Suppressor macrophage treated with lipopolysaccharide for 4 hours (primary cell): ENCODE measurements at places on chromosomes 5 and 9.

DNA sequence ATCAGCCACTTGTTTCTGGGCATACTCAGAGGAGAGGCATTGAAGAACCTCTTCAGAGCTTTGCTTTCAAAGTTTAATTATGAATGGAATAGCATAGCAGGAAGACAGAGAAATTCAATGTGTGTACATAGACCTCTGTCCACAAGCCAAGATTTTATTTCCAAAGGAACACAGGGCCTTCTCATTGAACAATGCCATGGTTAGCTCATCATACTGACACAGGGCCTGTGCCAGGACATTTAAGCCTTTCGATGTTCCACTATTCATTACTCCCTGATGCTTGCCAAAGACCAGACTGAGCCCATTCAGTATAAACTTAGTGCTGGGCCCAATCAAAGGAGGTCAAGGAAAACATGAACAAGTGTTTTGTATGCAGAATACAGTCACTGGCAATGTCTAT lies 280.8 kb downstream of the FBXL17 start:
- DNase-seq = no peak

GRCh38 chr5:41524174-41524573 lies 13.8 kb upstream of the PLCXD3 start:
- DNase-seq = no peak

DNA sequence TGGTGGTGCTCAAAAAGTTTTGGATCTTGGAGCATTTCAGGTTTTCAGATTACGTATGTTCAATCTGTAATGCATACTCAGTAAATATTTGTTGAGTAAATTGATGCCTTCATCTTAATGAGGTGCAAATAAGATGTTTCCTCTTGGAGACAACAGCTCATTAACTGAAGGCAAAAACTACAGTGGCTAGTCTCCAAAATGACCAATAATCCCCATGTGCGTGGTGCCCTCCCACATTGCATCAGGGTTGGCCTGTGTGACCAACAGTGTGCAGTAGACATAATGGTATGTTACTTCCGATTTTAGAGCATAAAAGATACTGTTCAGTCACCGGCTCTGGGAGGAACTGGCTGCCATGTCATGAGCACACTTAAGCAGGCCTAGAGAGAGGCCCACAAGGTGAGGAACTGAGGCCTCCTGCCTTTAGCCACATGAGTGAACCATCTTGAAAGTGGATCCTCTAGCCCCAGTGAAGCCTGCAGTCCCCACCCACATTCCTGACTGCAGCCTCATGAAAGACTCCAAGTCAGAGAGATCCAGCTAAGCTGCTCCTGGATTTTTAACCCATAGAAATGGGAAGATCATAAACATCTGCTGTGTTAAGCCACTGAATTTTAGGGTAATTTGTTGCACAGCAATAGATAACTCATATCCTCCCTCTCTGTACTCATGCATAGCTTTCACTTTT lies 55.7 kb downstream of the LIFR start:
- DNase-seq = no peak

GRCh38 chr5:131416729-131417128 lies 152.9 kb downstream of the CDC42SE2 start:
- DNase-seq = no peak

GRCh38 chr5:150350524-150351344 lies 6.8 kb upstream of the TCOF1 start:
- DNase-seq = peak; percentile 75

DNA sequence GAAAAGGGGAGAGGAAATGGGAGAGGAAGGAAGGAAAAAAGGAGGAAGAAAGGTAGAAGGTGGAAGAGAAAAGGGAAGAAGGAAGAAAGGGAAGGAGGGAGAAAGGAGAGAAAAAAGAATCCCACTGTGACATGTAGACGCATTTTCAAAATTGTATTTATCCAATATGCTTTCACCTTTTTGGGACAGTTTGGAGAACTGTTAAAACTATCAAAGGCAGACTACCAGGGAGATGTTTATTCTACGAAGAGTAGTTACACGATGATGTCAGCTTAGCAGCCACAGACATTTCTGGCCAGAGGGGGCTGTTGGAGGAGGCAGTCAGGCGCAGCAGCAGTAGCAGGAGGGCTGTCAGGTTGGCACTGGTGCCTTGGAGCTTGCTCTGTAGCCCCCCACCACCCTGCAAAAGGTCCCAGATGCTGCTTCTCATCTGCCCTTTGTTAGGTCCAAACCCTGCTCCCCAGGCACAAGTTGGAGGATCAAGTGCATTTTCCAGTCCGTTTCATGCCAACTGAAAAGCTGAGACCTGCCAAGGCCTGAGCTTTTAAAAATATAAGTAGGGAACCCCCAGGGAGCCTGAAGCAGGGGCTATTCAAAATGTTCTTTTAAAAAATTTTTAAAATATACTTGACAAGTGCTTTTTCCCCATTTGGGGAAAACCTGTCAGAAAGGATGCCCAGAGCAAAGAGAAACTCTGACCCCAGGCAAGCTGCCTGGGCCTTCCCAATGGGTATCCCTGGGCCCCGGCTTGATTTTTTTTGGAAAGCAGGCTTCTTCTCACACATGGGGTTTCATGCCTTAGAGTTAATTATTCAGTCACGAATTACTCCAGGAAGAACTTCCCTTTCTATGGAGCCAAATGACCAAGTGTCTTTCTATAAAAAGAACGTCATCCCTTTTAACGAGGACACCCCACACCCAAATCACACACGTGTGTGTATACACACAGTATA lies 203.3 kb downstream of the SLIT3 start:
- no peak for DNase-seq

DNA sequence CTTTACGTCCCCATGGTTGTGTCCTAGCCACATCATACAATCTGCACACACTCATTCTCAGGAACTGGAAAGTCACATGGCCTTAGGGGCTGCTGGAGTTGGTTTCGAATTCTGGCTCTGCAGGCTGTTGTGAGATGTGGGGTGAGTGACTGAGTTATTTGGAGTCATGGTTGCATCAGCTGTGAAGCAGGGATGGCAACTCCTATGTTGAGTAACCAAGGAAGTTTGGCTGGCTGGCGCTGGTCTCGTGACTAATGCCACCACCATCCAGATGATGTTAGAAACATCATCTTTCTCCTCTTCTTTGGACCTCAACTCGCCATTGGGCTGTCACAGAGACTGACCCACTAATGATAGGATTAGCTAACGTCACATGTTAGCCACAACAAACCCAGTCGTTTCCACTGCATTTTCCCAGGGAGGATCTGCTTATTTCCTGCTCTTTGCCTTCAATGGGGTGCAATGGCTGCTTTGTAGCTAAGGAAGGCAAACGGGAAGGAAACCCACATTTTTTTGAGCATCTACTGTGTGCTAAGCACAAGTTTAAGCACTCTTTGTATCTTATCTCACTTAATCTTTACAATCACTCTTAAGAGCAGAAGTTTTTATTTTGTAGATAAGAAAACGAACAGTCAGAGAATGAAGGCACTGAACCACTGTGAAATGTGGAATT lies 78.1 kb upstream of the UBTD2 start:
- peak; percentile 99 for DNase-seq

DNA sequence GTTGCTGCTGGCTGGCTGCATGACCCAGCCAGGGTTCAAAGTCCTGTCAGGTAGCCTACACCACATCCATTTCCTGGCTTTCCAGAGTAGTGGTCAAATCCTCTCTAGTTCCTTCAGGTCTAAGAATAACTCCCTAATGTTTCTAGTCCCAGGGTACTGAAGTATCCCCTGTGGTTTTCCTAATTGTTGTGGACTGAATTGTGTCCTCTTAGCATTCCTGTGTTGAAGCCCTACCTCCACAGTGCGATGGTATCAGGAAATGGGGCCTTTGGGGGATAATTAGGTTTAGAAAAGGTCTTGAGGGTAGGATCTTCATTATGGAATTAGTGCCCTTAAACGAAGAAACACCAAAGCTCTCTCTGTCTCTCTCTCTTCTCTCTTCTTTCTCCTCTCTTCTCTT lies 191.8 kb upstream of the CCNG1 start:
- no peak for DNase-seq

- no peak for DNase-seq
These were observed 157.8 kb downstream of the FGF18 start for GRCh38 chr5:171577042-171577758.

DNA sequence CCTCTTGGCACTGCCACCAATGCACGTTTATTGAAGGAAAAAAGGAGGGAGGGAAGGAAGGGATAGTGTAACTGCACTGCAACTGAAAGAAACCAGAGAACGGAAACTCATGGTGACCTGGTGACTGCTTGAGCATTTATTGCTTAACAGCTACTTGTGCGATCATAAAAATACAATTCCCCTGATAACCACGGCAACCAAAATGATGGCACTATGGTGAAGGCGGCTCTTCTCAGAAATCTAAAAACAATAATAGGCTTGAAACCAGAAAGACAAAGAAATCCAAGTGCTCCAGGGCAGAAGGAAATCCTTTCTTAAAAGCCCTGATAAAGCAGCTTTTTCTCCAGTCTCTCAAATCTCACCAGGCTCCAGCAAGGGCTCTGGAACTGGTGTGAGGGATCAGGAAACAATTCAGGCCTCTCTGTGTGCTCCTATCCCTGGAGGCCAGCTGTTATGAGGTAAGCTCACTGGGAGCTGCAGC lies 1.9 kb downstream of the FBXO10 start:
- peak; percentile 24 for DNase-seq

GRCh38 chr5:165894916-165895315 lies 2389.5 kb downstream of the MAT2B start:
- no peak for DNase-seq

- no peak for DNase-seq
These were observed 220.1 kb downstream of the SREK1 start for GRCh38 chr5:66364186-66364585.

- no peak for DNase-seq
These were observed 95.3 kb upstream of the PITX1 start for GRCh38 chr5:135129307-135129706.

DNA sequence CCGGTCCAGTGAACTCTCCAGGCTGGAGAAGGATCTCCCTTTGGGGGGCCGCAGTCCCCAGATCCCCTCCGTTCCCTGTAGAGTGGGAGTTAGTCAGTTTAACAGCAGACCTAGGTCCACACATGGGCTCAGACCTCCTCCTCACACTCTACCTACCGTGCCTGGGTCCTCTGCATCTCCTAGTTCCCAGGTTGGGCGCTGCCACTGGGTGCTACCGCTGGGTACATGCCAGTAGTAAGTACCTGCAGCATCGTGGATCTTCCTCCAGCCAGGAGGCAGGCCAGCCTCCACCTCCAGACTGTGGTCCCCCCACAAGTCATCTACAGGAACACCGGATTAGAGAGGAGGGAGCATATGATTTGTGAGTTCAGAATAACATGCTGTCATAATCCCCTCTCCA lies 802 bp downstream of the APBB3 start:
- DNase-seq = no peak

- no peak for DNase-seq
These were observed 33.4 kb upstream of the VDAC1 start for GRCh38 chr5:134038138-134038537.

- no peak for DNase-seq
These were observed 85.9 kb upstream of the IL17B start for GRCh38 chr5:149464796-149465489.

DNA sequence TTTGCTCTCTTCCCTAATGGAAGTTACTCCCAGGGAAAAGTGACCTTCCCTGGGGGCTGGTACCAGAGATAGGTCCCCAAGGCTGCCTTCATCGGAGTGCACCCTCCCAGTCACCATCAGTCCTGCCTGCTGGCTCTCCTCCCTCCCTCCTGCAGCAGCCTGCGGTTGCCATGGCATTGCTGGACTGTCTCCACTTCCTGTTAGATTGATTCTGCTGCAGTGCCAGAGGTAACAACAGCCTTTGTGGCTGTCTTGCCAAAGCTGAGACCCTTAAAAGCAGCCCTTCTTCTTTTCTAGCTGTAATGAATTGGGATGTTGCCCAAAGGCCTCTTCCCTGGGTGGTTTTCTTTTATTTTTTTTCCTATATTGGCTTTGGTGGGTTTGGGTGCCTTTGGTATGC lies 78.1 kb upstream of the PRLR start:
- no peak for DNase-seq

GRCh38 chr5:129113867-129114266 lies 19.3 kb downstream of the ISOC1 start:
- DNase-seq = no peak

DNA sequence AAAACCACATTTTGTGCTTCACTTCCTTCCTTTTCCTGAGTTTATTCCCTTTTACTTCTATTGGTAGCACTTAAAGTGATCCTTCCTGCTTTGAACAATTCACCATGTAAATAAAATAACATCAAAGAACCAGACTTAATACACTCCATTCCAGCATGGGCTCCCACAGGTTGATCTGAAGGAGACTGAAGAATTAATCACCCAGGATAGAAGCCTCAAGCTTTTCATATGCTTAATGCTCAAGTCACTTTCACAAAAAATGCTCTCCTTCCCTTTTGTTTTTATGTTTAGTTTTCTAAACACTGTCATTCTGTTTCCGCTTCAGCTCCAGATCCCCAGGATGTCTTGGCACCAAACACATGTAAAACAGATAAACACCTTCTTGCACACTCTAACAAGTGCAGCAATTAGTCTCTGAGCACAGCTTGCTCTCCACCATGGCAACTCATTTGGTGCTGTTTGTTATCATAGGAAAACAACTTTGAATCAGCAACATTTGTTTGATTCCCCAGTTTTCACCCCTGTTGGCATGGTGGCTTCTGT lies 37.0 kb downstream of the DMRTA1 start:
- no peak for DNase-seq

GRCh38 chr5:159804121-159804520 lies 112.2 kb upstream of the ADRA1B start:
- peak; percentile 38 for DNase-seq

GRCh38 chr9:136364942-136365774 lies 1.6 kb upstream of the DNLZ start:
- no peak for DNase-seq

DNA sequence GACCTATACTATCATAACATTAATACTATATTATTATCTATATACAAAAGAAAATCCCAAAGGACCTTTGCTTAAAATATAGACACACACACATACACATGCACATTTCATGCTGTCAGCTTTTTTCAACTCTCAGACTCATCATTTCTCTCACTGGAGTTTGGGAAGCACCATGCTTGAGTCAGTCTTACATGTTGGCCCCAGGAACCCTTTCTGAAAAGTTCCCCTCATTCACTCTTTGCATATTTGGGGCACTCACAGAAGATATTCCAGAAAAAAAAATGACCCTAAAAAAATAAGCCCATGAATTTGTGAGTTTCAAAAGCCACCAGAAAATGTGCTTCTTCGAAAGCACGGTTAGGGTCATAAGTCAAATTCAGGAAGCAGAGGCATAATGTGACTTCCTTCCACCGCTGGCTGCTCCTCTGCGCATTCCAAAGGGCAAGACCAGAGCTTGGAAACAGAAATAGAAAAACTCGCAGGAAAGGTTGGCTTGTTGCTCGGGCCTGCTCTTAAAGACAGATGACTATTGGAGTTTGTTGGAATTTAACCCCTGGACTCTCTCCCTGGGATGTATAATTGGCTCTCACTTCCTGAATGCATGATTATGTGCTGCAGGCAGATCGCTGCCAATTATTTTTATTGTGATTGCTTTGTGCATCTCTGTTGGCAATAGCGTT lies 129.7 kb upstream of the IQGAP2 start:
- peak; percentile 75 for DNase-seq
